ENCODE measurements at places on chromosomes 6 and 20.

DNA sequence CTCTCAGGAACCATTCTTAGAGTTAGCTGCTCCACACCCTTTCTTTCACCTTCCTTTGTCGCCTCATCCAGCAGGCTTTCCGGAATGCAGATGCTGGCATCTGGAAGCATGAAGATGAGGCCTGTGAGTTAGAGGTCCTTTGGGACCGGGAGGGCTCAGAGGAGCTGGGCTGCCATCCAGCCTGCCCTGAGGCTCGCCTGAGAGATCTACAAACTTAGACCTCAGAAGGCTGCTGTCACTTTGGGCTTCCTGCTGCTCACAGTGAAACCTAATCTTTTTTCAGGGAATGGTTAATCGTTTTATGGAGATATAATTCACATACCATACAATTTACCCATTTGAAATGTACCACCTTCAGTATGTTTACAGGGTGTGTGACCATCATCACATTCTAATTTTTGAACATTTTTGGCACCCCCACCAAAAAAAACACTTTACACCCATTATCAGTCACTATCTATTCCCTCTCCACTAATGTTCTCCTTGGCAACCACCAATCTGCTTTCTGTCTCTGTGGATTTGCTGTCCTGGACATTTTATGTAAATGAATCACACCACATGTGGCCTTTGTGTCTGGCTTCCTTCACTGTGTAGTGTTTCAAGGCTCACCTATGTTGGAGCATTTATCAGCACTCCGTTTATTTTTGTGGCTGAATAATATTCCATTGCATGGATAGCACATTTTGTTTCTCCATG, 20.0 kb upstream of the MPC1 start:
- DNase-seq: no peak

- DNase-seq: no peak
Observed at GRCh38 chr6:27441001-27441400, 31.9 kb downstream of the ZNF184 start.

DNA sequence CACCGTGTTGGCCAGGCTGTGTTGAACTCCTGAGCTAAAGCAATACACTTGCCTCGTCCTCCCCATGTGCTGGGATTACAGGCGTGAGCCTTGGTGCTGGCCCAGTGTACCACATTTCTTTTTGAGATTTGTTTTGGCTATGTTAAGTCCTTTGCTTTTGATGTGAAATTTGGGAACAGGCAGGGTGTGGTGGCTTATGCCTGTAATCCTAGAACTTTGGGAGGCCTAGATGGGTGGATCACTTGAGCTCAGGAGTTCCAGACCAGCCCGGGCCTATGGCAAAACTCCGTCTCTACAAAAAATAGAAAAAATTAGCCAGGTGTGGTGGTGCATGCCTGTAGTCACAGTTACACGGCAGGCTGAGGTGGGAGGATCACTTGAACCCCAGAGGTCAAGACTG, 40.2 kb downstream of the GINS1 start:
- DNase-seq: no peak

DNA sequence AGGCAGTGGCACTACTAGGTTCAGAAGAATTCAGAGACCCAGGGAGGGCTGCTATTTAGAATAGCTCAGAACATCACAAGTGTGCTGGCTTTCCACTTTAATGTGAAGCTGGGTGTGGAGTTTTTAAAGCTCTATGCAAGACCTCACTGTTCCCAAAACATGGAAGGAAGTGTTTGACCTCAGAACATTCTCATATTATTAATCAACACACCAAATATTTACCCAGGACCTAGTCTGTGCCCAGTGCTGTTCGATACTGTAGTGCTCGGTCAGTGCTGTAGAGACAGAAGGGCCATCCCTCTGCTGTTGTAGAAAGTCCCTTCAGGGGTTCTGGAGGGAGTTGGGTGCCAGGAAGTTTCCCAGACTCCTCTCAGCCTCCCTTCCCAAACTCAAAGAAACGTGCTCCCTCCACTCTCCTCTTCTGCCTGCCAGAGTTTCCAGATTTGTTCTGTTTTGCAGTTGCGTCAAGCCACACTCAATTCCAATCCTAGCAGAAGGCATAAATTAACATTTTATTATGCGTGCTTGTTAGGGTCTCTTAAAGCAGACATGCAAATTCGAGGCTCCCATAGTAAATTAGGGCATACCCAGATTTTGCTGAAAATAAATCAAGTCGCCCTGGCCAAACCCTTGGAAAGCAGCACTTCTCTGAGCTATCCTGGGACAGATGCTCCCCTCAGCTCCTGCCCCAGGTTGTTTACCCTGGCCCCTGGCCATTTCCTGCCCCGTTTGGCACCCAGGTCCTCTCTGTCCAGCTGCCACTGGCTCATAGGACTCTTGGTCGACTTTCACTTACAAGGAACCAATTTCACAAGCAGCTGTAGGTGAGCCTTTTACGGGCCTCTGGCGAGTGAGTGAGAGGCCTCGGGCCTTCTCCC, 248.6 kb downstream of the HIVEP2 start:
- no peak for DNase-seq

DNA sequence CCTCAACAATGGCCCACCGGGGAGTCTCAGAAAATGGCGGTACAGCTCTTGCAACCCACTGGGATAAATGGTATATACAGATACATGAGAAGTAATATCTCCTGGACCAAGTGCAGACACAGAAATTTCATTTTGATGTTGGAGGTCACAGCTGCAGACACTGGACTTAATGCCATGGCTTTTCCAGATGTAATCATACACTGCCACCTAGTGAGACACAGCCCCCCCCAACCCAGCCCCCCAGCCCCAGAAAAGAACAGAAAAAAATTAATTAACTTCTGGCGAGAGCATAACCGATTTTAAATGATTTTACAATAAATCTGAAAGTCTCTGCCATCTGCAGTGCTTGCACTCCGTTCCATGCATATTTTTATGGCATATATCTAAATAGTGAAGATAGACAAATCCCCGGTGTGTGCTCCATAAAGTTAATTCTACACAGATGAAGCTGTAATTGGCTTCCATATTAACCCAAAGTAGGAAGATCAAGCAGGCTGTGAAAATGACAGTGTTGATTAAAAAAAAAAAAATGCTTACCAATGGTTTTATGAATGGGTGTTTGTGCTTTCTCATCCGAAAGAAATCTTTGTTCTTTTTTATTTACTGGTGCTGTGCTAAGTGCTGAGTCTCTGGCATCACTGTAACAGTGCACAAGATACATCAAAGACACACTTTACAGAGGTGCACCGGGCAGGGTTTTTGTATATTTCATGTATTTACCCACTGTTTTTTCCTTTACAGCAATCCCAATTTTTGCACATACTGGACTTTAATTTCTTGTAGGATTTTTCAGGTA, 804.1 kb downstream of the TFAP2A start:
- DNase-seq: no peak

DNA sequence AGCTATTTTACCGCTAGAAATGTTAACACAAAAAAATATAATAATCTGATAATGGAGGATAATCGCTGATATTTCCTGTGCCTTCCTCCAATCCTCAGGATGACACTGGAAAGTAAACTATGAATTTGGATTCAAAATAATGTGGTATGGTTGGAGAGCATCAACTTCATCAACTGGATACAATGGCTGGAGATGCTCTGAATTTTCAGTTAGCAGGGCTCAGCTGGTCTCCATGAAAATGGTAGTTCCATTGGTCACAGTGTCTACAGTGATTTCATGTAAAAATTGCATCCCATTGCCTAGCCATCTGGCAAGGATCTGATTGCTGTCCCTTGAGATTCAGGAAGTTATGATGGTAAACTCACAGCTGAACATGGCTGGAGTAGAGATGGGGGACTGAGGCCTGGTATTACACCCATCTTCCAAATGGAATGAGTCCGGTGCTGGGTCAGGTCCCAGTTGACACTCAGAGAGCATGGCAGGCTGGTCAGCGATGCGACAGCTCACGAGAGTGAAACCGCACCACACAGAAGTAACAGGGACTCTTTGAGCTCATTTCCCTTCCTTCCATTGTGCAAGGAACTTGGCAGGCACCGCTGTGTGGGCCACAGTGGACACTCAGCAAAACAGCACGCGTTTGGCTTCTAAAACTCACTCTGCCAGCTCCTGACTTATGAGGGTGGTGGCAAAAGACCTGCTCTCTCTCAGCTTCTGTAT, 142.4 kb upstream of the TNFAIP3 start:
- DNase-seq: no peak

DNA sequence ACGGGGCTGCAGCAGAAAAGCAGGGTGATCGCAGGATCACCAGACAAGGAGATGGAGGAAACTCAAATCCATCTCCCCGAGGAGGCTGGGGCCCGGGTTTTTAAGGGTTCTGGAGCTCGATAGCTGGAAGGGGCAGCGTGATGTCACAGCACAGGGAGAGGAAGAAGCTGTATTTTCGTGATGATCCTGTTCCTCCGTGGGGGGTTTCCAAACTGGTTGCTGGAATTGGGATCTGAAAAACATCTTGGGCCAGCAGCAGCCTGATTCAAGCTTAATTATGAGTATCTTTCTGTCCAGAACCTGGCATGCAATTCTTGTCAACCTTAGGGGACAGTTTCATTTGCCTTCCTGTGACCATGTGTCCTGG, 4.1 kb downstream of the CST7 start:
- DNase-seq: no peak

GRCh38 chr20:38299963-38300362, 4.0 kb upstream of the BPI start:
- no peak for DNase-seq

GRCh38 chr20:49990271-49990720, 7.5 kb downstream of the SNAI1 start:
- DNase-seq: no peak

DNA sequence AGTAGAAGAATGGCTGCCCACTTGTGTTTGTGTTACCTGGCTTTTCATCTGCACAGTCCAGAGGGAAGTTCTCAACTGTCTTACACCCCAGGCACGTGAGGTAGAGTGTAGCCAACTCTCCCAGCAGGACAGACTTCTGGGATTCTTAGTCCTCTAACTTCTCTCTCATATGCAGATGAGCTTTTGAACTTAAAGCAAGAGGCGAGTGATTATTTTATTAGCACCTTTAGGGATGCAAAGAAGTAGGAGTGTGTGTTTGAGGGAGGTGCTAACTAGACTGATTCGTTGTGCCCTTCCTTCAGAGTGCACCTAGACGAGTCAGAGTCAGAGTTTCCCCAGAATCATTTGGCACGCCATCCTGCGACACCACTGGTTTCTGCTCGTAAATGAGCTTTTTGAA, 10.8 kb downstream of the CDYL start:
- DNase-seq: no peak

All from T1000 (cell line).